Activated T-helper 2 cell treated with anti-CD3 and anti-CD28 coated beads, Interferon-gamma antibody, Interleukin-2, Interleukin-4, amounts not matched to agents 10 μg/mL and 5 μg/mL and 100 μg/mL, durations not matched to agents 14 hours and 24 hours and 36 hours (primary cell): ENCODE measurements at places on chromosomes 2 and 18.
A peak's percentile ranks its signal among the peaks of the same experiment; 100 is the strongest.

DNA sequence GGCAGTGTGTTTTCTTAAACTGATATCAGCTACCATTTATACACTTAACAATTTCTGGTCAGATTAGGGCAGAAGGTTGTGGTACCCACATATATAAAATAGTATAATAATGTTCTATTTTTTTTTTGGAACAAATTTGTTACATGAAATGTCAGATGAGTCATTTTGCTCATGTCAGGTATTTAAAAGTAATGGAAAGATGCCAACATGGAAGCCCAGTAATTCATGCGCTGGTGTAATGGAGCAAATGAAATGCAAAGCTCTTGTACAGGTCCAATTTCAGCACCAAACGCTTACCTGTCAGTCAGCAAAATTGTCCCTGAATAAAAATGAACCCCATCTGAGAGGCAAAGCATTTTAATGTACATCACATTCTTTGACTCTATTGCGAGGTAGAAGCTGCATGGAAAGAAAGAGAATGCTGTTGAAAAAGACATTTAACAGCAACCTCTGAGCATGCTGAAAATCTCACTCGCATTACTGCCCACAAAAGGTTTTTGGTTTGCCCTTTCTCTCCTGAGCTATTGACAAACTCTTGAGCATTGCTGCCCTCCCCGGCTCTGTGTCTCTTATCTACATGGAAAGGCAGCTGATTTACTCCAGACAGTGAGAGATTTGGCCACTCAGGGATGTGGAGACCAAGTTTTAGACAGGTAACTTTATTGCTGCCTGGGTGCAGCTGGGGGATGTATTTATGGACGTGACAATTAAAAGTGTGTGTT is 217.5 kb downstream of the CAMKMT start:
- peak overlapping the region; percentile 74 for H3K27ac ChIP-seq
- no peaks in the 10 kb centered on the region for H3K27me3 ChIP-seq

DNA sequence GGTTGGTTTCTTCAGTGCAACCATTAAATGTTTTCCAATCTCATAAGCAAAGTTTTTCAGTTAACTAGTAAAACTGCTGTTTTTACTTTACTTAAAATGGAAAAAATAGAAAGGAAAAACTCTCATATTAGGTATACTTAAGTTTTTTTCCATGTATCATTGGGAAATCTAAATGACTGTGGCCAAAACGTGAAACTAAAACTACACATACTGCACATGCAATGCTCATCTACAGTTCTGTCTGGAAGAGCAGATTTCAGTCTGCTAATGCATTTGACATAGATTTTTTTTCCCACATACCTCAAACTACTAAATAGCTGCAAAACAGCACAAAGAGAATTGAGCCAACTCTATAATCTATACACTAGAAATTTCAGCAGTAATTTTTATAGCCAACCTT is 62.6 kb downstream of the COL5A2 start:
- H3K4me3 ChIP-seq, result no peak overlapping the region
- no peak for DNase-seq
- no peaks in the 10 kb centered on the region for H3K4me1 ChIP-seq
- H3K27ac ChIP-seq, result no peak overlapping the region
- H3K27me3 ChIP-seq, result no peaks in the 10 kb centered on the region

GRCh38 chr18:29651122-29651680 is 1391.3 kb downstream of the DSC3 start:
- H3K27ac ChIP-seq, result no peak overlapping the region
- no peak overlapping the region for H3K4me3 ChIP-seq
- DNase-seq, result no peak
- H3K36me3 ChIP-seq, result no peaks in the 10 kb centered on the region

DNA sequence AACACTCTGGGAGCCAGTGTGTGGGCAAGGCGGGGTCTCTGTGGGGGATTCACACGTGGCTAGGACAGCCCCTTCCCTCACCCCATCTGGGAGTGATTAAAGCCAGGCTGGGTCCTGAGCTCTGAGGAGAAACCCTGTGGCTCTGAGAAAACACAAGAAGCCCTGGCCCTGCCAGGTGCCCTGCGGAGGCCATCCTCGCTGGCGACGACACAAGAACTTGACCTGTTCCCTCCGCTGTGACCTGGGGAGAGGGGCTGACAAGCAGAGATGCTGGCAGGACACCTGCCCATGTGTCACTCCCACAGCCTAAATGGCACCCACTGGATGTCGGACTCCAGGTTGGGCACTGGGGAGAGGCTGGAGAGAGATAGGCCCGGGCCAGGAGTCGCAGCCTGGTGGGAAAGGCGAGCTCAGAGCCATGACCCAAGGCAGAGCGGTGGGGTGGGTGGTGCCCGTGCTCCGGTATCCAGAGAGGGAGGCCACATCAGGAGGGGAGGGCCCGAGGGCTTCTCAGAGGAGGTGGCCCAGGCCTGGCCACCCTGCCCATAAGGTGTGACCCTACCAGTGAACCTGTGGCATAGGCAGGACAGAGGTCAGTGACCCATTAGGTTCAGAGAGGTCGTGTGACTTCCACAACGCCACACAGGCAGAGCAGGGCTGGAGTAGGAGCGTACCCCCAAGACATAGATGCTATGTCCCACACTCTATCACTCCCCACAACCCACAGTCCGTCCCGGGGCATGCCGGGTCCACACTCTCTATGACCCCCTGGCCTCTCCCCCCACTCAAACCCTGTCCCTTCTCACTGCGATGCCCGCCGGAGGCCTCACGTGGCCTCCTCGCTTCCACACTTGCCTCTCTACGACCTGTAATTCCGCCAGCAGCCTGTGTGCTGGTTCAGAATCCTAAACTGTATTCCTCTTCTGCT is 59.4 kb upstream of the HPCAL1 start:
- no peaks in the 10 kb centered on the region for H3K27me3 ChIP-seq
- no peaks in the 10 kb centered on the region for H3K36me3 ChIP-seq
- H3K27ac ChIP-seq, result no peak overlapping the region
